Sigmoid colon (tissue), 7 donors: ENCODE measurements at places on chromosomes 13 and 19. TPM values are rescaled to one million over a fixed set of nuclear protein-coding genes. Genes with fewer than 3 reads are reported as not detected.

Gene CRLF1
- 0.82 TPM for total RNA-seq

GRCh38 chr19:16506961-16507360 lies 10.8 kb downstream of the C19orf44 start:
- no peaks in the 10 kb centered on the region for H3K27me3 ChIP-seq
- DNase-seq, result no peak
- H3K4me3 ChIP-seq, result no peak overlapping the region
- peaks cover 8% of the 10 kb centered on the region for H3K36me3 ChIP-seq
- no peaks in the 10 kb centered on the region for H3K4me1 ChIP-seq

GRCh38 chr19:18417250-18418028 lies 1.8 kb upstream of the SSBP4 start:
- no peaks in the 10 kb centered on the region for H3K4me1 ChIP-seq
- H3K36me3 ChIP-seq, result no peaks in the 10 kb centered on the region
- peak overlapping the region; percentile 6 for H3K4me3 ChIP-seq
- H3K27me3 ChIP-seq, result peaks cover 3% of the 10 kb centered on the region

DNA sequence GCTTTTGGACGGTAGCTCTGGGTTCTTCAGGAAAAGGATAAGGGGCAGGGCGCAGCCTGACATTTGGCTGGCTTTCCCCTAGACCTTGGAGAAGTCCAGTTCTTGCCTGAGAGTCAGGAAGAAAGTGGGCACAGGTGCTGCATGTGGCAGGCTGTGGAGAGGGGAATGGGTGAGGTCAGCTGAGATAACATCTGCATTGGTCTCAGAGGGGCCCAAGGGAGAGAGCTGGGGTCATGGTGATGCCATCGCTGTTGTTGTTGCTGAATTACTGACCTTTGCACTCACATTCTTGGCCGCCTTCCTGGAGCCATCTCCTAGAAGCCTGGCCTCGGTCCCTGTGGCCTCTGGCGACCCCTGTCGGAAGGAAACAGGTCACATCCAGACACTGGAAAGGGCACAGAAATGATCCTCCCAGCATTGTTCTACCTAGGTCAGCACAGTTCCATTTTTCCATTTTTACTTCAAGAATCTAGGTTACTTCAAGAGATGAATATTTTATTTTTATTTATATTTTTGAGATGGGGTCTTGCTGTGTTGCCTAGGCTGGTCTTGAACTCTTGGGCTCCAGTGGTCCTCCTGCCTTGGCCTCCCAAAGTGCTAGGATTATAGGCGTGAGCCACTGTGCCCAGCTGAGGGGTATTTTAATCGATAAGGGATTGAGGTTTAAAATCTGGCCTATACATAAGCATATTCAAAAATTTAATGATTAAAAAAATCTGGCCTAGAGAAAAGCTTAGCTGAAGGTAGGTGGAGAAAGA lies 6.5 kb upstream of the LIPE start:
- H3K4me1 ChIP-seq, result no peaks in the 10 kb centered on the region
- H3K4me3 ChIP-seq, result no peak overlapping the region
- peak overlapping the region; percentile 30 for H3K27ac ChIP-seq
- no peaks in the 10 kb centered on the region for H3K27me3 ChIP-seq
- H3K36me3 ChIP-seq, result no peaks in the 10 kb centered on the region

- DNase-seq, result no peak
- H3K4me1 ChIP-seq, result peaks cover 44% of the 10 kb centered on the region
- peaks cover 78% of the 10 kb centered on the region for H3K36me3 ChIP-seq
- H3K27me3 ChIP-seq, result no peaks in the 10 kb centered on the region
- H3K27ac ChIP-seq, result peak overlapping the region; percentile 78
- H3K4me3 ChIP-seq, result no peak overlapping the region
Observed at GRCh38 chr19:41296433-41296871, 13.5 kb upstream of the CCDC97 start.
